ENCODE measurements at places on chromosomes 3 and 15.

- DNase-seq, result no peak
Measured at GRCh38 chr3:144033863-144034262, 62.2 kb downstream of the DIPK2A start.

DNA sequence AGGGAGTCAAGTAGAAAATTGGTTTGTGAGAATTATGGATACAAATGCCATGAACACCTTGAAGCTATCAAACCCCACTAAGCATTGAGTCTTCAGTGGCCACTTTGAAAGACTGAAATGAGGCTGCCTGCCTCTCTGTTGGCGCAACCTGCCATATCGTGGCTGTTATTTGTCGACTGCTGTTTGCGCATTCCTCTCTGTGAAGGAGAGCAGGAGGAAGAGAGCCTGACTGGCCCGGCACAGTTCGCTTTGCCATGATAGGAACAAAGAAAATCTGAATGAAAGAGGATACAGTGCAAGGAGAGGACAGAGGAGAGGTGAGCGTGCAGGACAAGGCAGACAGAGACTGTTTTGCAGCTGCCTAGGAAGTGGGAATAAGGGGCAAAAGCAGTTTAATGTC lies 289.4 kb downstream of the RYR3 start:
- DNase-seq, result no peak

- DNase-seq, result no peak
Measured at GRCh38 chr3:17340693-17341092, 401.7 kb downstream of the TBC1D5 start.

GRCh38 chr15:97177151-97177577 lies 783.3 kb upstream of the ARRDC4 start:
- DNase-seq, result no peak

GRCh38 chr15:98873441-98874218 lies 134.0 kb downstream of the PGPEP1L start:
- DNase-seq, result no peak

GRCh38 chr15:58556028-58556361 lies 124.2 kb downstream of the LIPC start:
- DNase-seq, result no peak

GRCh38 chr15:69893863-69894262 lies 203.9 kb downstream of the TLE3 start:
- no peak for DNase-seq

- peak; percentile 97 for DNase-seq
Measured at GRCh38 chr3:170180908-170181885, at the start of gene PHC3. Gene PHC3, minus strand, starts transcription at chr3:170181733. Its CDS starts 18 bp downstream, at chr3:170181715.

DNA sequence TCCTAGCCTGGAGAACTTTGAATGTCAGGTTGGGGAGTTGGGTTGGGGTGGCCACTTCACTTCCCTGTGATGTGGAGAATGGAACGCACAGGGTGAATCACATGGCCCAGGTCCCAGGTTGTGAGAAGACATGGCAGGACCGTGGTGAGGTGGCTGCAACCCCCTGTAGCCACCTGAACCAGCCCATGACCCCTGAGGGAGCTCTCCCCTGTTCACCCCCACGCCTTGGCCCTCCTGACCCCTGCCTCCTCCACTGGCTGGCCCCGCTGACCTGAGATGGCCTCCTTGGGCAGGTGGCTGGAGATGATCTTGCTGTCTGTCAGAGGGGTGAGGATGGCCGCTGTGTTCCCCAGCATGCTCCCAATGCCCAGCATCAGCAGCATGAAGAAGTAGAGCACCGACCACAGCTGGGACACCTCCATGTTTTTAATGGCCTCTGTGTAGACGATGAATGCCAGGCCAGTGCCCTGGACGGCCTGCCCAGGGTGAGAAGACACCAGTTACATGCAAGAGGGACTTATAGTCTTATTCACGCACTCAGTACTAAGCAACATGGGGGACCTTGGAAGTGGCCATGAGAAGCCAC lies 31.0 kb downstream of the SLC6A20 start:
- DNase-seq, result no peak

GRCh38 chr15:40115670-40116093 lies 7.0 kb upstream of the BMF start:
- DNase-seq, result peak; percentile 67

DNA sequence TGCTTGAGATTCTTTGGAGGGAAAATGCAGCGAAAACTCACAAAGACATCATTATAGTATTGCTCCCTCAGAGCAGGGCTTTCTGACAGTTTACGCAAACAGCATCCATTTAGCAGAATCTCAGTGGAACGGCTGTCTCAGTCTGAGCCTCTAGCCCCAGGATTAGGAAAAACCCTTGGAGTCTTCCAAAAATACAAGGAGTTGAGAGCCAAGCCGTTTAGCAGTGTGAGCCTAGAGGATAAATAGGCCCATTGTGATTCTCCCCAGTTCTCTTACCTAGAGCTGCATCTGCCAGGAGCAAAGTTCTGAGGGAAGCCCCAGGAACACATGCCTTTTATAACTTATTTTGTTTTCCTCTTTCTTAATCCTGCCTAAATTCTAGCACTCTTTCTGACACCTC lies 359.6 kb downstream of the NTRK3 start:
- DNase-seq, result no peak

DNA sequence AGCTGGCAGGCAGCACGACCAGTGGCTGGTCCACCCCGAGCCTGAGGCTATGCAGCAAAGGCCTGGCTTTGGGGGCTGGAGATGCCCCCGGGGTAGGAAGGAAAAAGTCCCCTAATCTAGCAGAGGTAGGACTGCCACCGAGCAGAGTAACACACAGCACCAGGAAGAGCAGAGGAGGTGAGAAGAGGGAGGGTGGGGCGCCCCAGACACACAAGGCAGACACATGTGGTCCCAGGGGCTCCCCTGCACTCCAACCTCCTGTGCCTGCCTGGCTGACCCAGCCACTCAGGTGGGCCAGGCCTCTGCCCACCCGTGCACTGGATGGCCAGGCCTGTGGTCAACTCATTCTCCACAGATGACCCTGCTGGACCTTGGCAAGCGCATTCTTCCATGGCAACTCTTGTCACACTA lies 112.4 kb downstream of the ADCY5 start:
- no peak for DNase-seq

DNA sequence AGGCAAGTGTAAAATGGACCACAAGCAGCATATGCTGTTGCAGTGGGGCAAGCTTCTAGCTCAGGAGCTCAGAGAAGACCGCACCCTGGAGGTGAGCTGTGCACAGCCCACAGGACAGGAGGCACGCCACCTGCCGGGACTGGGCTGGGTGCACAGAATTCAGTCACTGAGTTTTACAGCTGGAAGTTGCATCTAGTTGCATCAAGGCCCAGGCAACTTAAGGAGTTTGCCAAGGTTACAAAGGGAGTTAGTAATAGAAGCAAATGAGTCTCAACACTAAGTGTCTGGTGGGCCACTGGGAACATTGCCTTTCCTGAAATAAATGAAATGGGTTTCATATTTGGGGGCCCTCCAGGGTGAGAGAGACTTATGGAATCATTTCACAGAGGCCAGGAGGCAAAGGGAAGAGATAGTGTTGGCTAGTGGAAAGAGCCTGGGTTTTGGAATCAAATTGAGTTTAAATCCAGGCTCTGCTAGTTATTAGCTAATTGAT lies 36.0 kb upstream of the TIMP4 start:
- no peak for DNase-seq
